ENCODE measurements at places on chromosomes 16 and 17. TPM values are rescaled to one million over a fixed set of nuclear protein-coding genes. Genes with fewer than 3 reads are reported as not detected.

GRCh38 chr17:28972437-28972836, 21.1 kb upstream of the PHF12 start:
- no peaks in the 10 kb centered on the region for H3K36me3 ChIP-seq
- no peak overlapping the region for H3K4me3 ChIP-seq
- no peaks in the 10 kb centered on the region for H3K4me1 ChIP-seq
- no peak overlapping the region for H3K27ac ChIP-seq
- H3K27me3 ChIP-seq: peaks cover 11% of the 10 kb centered on the region
- no peak for DNase-seq

- no peak overlapping the region for H3K27ac ChIP-seq
- H3K36me3 ChIP-seq: no peaks in the 10 kb centered on the region
- no peak overlapping the region for H3K4me3 ChIP-seq
- no peaks in the 10 kb centered on the region for H3K4me1 ChIP-seq
These were observed 53.6 kb downstream of the GPRC5B start for GRCh38 chr16:19830902-19831560.

DNA sequence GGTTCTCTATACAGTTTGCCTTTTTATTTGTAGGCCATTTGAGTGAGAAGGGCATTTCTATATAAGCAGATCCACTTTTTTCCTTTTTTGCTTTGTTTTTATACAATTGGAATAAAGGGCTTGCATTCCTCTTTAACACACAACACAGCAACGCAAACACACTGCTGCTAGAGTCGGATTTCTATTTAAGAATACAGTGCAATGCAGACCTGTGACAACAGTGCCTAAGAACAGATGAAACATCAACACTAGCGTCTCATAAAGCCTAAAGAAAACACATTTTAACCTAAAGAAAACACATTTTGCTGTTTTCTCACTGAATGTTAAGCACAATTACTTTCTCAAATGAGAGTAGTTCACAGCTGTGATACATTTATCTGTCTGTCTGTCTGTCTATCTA, 1141.1 kb downstream of the CDH11 start:
- no peak for DNase-seq
- no peaks in the 10 kb centered on the region for H3K4me1 ChIP-seq
- no peak overlapping the region for H3K4me3 ChIP-seq
- no peaks in the 10 kb centered on the region for H3K36me3 ChIP-seq
- H3K27ac ChIP-seq: no peak overlapping the region

The BRIP1 gene
- total RNA-seq: 20.1 TPM

GRCh38 chr17:71402661-71403141, 718.1 kb upstream of the SOX9 start:
- H3K4me3 ChIP-seq: no peak overlapping the region
- H3K4me1 ChIP-seq: no peaks in the 10 kb centered on the region
- no peaks in the 10 kb centered on the region for H3K36me3 ChIP-seq
- DNase-seq: no peak

The RNF222 gene
- not detected for total RNA-seq

The RBL2 gene
- total RNA-seq: 186 TPM

DNA sequence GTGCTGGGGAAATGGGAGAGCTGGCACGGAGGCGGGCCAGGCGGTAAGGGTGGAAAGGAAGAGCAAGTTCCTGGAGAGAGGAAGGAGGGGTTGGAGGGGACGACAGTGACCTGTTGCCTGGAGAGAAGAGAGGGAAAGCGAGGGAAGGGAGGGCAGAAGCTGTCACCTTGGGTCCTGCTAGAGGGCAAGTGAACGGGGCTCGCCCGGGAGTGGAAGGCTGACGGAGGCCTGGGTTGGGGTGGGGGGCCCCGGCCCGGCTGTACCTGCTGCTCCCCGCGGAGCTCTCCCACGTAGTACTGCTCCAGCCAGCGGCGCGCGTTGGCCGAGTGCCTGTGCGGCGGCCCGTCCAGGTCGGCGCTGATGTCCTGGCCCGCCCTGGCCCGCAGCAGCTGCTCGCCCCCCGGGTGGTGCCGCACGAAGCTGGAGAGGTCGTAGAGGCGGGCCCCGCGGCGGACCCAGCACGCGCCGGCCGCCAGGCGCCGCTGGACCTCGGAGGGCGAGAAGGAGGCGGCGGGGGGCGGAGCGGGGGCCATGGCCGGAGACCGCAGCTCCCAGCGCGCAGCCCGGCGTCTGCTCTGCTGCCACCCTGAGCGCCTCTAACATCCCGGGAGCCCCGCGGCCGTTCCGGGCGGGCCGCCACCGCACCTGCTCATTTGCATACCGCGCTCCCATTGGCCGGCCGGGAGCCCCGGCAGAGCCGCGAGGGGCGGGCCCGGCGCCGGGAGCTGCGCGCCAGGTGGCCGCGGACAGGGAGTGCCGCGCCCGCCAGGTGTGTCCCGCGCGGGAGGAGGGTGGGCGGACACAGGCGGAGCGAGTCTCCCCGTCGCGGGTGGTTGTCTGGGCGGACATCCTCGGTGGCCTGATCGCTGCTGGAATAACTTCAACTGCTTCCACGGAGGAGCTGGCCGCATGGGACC, at the start of gene FA2H:
Gene FA2H, minus strand, starts transcription at position 598 of the 917 bp plus-strand sequence. Its CDS starts 65 bp downstream, at position 533.
- H3K4me1 ChIP-seq: peaks cover 19% of the 10 kb centered on the region
- DNase-seq: peak; percentile 72
- H3K27ac ChIP-seq: no peak within 1 kb of the TSS

The PYDC1 gene
- not detected for total RNA-seq

- H3K4me1 ChIP-seq: no peaks in the 10 kb centered on the region
- DNase-seq: no peak
- no peak overlapping the region for H3K27ac ChIP-seq
These were observed 13.6 kb downstream of the TOX3 start for GRCh38 chr16:52533296-52533695.

DNA sequence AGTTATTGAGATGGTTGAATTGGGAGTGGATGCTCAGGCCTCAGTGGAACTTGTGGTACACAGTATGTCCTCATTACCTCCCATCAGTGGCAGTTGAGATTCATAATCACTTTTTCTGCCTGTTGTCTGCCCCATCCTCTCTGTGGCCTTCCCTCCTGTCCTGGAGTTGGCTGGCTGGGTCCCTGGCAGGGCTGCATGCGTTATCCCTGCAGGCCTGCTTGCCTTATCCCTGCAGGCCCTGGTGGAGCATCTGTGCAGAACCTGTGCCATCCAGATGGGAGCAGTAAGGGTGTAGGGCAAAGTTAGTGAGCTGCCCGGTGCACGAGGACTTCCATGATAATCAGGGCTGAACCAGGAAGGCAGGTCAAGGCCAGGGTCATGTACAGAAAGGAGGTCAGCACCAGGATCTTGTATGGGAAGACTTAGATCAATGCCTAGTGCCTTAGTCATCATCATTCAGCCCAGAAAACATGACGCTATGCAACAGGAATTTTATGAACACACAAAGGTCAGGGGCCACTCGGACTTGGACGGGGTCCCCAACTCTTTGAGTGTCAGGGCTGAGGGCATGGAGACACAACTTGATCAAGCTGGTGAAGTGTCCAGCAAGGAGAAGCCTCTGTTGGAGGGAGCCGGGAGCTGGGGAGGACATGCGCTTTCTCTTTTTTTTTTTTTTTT, 47.2 kb downstream of the ABCC1 start:
- DNase-seq: no peak
- no peaks in the 10 kb centered on the region for H3K27me3 ChIP-seq
- H3K4me3 ChIP-seq: no peak overlapping the region
- H3K4me1 ChIP-seq: peaks cover 14% of the 10 kb centered on the region

- H3K4me3 ChIP-seq: no peak overlapping the region
- no peak for DNase-seq
- H3K36me3 ChIP-seq: no peaks in the 10 kb centered on the region
- H3K4me1 ChIP-seq: no peaks in the 10 kb centered on the region
These were observed 56.4 kb downstream of the JPH3 start for GRCh38 chr16:87658564-87659225.

DNA sequence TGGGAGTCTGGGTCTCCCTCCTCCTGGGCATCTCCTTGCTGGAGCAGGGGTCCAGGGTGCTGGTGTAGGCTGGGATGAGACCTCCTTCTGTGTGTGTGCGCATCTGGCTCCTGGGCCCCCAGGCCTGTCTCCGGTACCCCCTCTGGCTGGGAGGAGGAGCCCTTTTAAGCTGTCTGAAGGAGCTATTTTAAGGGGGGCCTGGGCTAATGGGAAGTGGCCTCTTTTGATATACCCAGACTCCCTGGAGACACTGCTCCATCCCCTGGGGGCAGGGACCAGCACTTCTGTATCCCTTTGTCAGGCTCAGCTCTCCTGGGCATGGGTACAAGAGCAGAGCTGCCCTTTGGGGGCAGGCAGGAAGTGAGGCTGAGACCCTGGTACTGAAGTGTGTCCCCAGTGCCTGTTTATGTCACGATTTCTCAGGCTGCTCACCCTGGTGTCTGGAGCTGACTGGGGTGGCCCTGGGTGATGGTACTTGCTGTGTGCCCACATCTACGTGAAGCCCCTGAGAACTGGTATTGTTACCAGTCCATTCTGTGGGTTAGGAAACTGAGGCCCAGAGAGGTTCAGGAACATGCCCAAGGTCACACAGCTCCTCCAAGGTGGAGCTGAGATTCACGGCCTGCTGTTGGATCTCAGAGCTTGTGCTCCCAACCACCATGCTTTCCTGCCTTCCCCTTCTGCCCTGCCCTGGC, 6.5 kb downstream of the ADCY7 start:
- H3K4me3 ChIP-seq: peak overlapping the region; percentile 88
- peaks cover 67% of the 10 kb centered on the region for H3K36me3 ChIP-seq
- no peak for DNase-seq
- peak overlapping the region; percentile 98 for H3K27ac ChIP-seq

DNA sequence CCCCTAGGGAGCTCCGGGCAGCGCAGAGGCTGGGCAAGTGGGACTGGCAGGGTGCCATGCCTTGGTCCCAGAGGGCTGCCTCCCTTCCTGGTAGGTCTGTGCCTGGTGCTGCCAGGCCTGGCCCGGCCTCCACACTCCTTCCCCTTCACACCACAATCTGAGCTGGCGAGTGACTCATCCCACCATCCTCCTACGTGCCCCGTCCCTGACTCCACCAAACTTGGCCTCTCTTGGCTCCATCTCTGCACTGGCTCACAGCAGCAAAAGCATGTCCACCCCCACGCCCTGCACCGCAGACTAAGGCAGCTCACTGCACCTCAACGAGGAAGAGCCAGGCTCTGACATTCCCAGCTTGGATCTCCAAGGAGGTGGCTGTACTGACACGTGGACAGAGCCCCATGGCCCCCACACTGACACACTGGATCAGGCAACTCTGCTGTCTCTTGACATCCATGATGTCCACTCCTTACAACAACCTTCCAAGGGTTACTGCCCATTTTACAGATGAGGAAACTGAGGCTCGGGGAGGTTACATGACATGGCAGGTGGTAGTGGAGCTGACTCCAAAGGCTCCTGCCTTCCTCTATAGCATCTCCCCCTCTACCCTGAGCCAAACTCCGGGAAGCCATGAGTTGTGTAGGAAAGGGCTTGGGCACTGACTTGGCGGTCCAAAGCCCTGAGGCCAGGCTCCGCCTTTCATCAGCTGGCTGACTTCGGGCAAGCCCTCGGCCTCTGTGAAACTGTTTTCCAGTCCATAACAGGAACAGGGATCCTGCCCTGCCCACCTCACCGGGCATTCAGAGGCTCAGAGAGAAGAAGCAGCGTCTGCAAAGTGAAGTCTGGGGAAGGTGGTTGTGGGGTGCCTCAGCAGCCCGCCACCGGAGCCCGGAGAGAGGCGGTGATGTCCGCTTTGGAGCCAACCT, 20.1 kb upstream of the KRT19 start:
- H3K4me1 ChIP-seq: peaks cover 21% of the 10 kb centered on the region
- H3K4me3 ChIP-seq: no peak overlapping the region
- no peaks in the 10 kb centered on the region for H3K36me3 ChIP-seq

DNA sequence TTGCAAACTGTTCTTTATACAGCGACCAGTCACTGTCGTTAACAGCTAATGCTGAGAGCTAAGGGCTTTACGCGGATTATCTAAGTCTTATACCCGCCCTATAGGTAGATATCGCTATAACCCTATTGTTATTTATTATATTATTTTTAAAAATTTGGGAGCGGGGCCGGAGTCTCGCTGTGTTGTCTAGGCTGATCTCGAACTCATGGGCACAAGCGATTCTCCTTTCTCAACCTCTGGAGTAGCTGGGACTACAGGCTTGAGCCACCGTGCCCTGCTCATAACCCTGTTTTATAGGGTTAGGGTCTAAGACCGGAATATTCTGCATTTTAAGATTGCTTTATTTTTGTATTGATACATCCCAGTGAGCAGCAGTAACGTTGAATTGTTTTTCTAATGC, 24.7 kb downstream of the DEF8 start:
- H3K4me1 ChIP-seq: peaks cover 36% of the 10 kb centered on the region
- H3K4me3 ChIP-seq: peak overlapping the region; percentile 99
- peak overlapping the region; percentile 95 for H3K27ac ChIP-seq
- H3K36me3 ChIP-seq: peaks cover 26% of the 10 kb centered on the region

- H3K4me3 ChIP-seq: no peak overlapping the region
- peaks cover 2% of the 10 kb centered on the region for H3K27me3 ChIP-seq
- H3K4me1 ChIP-seq: peaks cover 26% of the 10 kb centered on the region
These were observed 39.8 kb downstream of the RMI2 start for GRCh38 chr16:11384956-11385586.

GRCh38 chr17:19868079-19868395, 301 bp upstream of the ULK2 start:
- H3K4me1 ChIP-seq: peaks cover 17% of the 10 kb centered on the region
- no peak overlapping the region for H3K27ac ChIP-seq
- H3K27me3 ChIP-seq: no peaks in the 10 kb centered on the region
- peaks cover 9% of the 10 kb centered on the region for H3K36me3 ChIP-seq
- DNase-seq: no peak
- H3K4me3 ChIP-seq: peak overlapping the region; percentile 51

DNA sequence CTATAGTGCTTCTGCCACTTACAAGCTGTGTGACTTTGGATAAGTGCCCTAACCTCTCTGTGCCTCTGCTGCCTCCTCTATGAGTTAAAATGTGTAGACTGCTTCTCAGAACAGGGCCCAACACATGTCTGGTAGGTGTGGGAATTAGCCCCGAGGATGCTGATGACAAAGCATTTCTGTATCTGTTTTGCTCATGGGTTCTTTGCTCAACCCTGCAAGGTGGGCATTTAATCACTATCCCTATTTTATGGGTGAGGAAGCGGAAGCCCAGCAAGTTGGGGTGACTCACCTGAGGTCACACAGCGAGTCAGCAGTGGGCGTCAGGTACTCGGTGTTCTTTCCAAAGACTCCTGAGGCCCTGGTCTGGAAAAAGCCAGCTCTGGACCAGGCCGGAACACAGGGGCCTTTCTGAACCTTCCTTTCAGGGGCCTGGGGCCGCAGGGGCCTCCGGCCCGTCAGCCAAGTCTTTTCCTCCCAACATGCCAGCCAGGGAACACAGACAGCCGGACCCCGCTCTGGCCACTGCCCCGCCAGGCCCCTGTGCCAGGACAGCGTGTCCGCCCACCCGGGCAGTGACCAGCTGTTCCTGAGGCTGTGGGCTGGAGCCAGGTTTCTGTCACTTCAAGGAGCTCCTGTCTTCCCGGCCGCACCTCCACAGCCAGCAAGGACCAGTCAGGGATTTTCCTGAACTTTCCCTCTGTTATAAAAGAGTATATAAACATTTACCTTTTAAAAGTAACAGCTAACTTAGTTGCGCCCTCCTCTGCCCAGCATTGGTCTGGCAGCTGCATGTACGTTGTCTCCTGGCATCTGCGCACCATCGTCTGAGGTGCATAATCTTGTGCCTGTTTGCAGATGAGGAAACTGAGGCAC, 62.5 kb downstream of the SREBF1 start:
- H3K4me3 ChIP-seq: no peak overlapping the region
- H3K27me3 ChIP-seq: no peaks in the 10 kb centered on the region
- H3K27ac ChIP-seq: no peak overlapping the region
- H3K36me3 ChIP-seq: no peaks in the 10 kb centered on the region
- H3K4me1 ChIP-seq: no peaks in the 10 kb centered on the region

Data from activated CD4-positive, alpha-beta memory T cell treated with anti-CD3 and anti-CD28 coated beads, Interleukin-2, amount 10 ng/mL, durations not matched to agents 7 days and 5 days (primary cell).